ENCODE measurements at places on chromosomes 1 and 21. TPM values are rescaled to one million over a fixed set of nuclear protein-coding genes. Genes with fewer than 3 reads are reported as not detected.

- H3K27me3 ChIP-seq, result no peaks in the 10 kb centered on the region
- no peak overlapping the region for H3K4me3 ChIP-seq
- H3K4me1 ChIP-seq, result no peaks in the 10 kb centered on the region
- no peak for DNase-seq
- no peaks in the 10 kb centered on the region for H3K36me3 ChIP-seq
Measured at GRCh38 chr1:191620883-191621282, 537.4 kb upstream of the RGS18 start.

GRCh38 chr1:243848165-243848857 is 1.7 kb downstream of the AKT3 start:
- peak overlapping the region; percentile 60 for H3K4me3 ChIP-seq
- DNase-seq, result no peak
- peak overlapping the region; percentile 75 for H3K27ac ChIP-seq
- 0 out of 2 replicates have a peak, but pooled peaks cover 9% of the 10 kb centered on the region for H3K4me1 ChIP-seq
- H3K27me3 ChIP-seq, result no peaks in the 10 kb centered on the region

GRCh38 chr1:230693221-230693620 is 20.7 kb downstream of the AGT start:
- peaks cover 33% of the 10 kb centered on the region for H3K36me3 ChIP-seq
- no peaks in the 10 kb centered on the region for H3K4me1 ChIP-seq
- no peak overlapping the region for H3K27ac ChIP-seq
- DNase-seq, result no peak
- H3K27me3 ChIP-seq, result no peaks in the 10 kb centered on the region

GRCh38 chr21:44434936-44435635 is 20.2 kb upstream of the LRRC3 start:
- no peaks in the 10 kb centered on the region for H3K27me3 ChIP-seq
- no peaks in the 10 kb centered on the region for H3K4me1 ChIP-seq
- no peak for DNase-seq
- no peaks in the 10 kb centered on the region for H3K36me3 ChIP-seq
- H3K4me3 ChIP-seq, result no peak overlapping the region

DNA sequence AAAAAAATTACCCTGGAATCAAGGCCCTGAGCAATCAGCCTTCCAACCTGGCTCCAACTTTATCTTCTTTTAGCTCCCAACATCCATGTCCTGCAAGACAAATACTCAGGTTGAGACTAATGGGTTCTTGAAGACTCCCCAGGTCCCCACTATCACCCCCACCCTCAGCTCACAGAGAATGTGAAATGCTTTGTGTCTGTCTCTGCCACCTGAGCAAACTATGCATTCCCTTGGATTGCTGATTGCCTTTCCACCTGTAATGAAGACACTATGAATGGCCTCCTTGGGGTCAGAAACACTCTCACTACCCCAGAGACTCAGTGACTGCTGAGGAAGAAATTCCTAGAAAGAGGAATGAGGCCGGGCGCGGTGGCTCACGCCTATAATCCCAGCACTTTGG is 121.2 kb upstream of the GALNT2 start:
- no peaks in the 10 kb centered on the region for H3K27me3 ChIP-seq
- H3K36me3 ChIP-seq, result no peaks in the 10 kb centered on the region
- no peaks in the 10 kb centered on the region for H3K4me1 ChIP-seq

DNA sequence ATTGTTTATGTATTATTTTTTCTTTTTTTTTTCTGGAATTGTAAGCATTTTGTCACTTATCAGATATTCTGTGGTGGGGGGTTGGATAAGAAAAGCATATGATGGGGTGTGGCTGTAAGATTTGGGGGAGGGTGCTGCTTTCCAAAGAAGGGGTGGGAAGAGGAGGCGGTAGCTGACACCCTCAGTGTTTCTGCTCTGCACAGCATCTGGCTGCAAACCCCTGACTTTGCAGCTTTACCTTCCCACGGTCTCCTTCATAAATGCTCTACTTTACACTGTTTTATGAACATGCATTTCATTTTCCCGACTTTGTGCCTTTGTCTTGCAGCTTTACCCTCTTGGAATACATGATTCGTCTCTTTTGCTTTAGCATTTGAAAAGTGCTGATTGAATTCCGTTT is 7.6 kb downstream of the FMN2 start:
- no peak overlapping the region for H3K4me3 ChIP-seq
- no peaks in the 10 kb centered on the region for H3K36me3 ChIP-seq
- H3K27ac ChIP-seq, result no peak overlapping the region
- H3K4me1 ChIP-seq, result peaks cover 23% of the 10 kb centered on the region
- no peak for DNase-seq

- H3K27ac ChIP-seq, result no peak overlapping the region
Measured at GRCh38 chr1:156939786-156940334, 19.4 kb downstream of the LRRC71 start.

The SLC25A33 gene
- 18.8 TPM for total RNA-seq

The SPATC1L gene
- 30.7 TPM for total RNA-seq

The DNAJC28 gene
- 5.0 TPM for total RNA-seq

The PITHD1 gene
- 90.7 TPM for total RNA-seq

DNA sequence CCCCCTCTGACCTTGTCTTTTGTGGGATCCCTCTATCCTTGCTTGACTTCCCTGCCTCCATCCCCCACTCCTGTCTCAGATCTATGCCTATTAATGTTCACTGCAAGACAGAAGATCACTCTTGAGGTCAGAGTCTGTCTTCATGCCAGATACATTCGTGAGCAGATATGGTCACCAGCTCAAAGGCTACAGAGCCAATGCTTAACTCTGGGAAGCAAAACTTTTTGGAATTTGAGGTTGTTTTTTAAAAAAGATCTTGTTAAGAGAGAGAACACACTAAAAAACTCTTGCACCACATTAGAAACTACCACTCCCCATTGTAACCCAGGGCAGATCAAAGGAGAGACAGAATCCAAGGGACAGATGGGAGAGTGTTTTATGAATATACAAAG is 17.1 kb upstream of the A3GALT2 start:
- peaks cover 61% of the 10 kb centered on the region for H3K4me1 ChIP-seq
- no peak for DNase-seq
- H3K27ac ChIP-seq, result no peak overlapping the region
- H3K36me3 ChIP-seq, result no peaks in the 10 kb centered on the region
- H3K4me3 ChIP-seq, result 0 out of 2 replicates have a peak overlapping the region, but pooled peaks have one; percentile 22

The SARS1 gene
- total RNA-seq, result 166 TPM

GRCh38 chr1:58765006-58765405 is 18.8 kb downstream of the JUN start:
- no peaks in the 10 kb centered on the region for H3K4me1 ChIP-seq
- no peaks in the 10 kb centered on the region for H3K36me3 ChIP-seq
- no peaks in the 10 kb centered on the region for H3K27me3 ChIP-seq
- no peak for DNase-seq

DNA sequence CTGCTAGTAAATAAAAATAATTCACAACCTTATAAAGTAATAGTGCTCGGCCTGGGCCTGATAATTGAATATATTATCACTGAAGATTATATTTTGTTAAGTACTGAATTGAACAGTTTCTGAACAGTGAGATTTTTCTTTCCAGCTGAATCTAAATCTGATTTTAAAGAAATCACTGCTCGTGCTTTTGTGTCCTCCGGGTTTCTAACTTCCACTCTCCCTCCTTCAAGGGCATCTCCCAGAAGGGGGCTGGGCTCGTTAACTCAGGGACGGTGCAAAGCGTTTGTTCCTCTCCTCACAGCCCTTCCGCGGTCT is 823 bp upstream of the KIF1B start:
- H3K4me3 ChIP-seq, result peak overlapping the region; percentile 100
- H3K27me3 ChIP-seq, result no peaks in the 10 kb centered on the region
- no peaks in the 10 kb centered on the region for H3K36me3 ChIP-seq
- H3K4me1 ChIP-seq, result peaks cover 19% of the 10 kb centered on the region

The CLIC6 gene
- total RNA-seq, result 1.5 TPM

DNA sequence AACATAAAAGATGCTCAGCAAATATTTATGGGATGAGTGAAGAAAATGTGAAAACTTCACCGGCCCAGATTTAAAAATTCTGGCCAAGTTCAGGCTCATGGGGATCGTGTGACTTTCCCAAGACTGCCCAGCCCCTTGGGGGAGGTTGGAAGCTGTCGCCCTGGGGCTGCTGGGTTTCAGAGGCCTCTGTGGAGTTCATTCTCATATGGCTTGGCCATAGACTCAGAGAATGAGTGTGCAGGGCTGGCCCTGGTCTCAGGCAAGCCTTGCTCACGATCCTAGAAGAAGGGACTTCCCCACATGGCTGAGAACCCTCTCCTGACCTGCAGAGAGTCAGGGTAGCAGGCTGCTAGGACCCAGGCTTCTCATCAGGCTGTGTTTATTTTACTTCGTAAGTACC is 24.6 kb downstream of the PADI2 start:
- no peaks in the 10 kb centered on the region for H3K27me3 ChIP-seq
- no peaks in the 10 kb centered on the region for H3K36me3 ChIP-seq
- no peak for DNase-seq
- H3K4me1 ChIP-seq, result no peaks in the 10 kb centered on the region

DNA sequence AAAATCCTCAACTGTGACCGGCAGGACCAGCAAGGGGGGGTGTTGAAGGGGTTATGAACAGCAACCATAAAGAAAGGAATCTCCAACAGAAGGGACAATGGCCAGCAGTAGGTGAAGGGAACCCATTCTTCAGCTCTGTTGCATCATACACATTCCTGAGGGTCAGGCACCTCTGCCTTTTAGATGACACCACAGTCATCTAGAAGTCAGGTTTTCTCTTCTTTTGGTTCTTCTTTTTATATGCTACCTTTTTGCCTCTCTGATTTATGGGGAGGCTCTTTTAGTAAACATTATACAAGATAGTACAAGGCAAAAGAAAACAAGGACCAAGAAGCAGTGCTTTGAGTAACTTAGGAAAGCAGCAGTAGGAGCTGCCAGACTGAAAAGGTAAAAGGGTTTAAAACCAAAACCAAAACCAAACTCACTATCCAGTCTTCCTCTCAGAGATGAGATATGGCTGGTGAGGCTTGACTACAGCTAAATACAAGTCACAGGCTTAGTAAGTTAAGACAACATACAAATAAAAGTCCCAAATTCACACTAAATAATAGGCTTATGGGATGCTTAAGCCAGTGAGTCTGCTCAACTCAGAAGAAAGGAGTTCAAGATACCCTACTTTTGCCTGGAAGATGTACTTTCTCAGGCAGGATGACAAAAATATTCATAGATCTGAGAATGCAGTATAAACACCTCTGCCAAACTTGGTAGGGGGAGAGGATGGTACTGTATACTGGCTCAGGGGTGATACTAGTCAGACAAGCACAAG is 4.1 kb downstream of the TEX38 start:
- 0 out of 2 replicates have a peak overlapping the region, but pooled peaks have one; percentile 0 for H3K27ac ChIP-seq
- peaks cover 6% of the 10 kb centered on the region for H3K36me3 ChIP-seq
- H3K4me1 ChIP-seq, result peaks cover 23% of the 10 kb centered on the region
- H3K4me3 ChIP-seq, result no peak overlapping the region

- H3K27ac ChIP-seq, result no peak overlapping the region
- no peaks in the 10 kb centered on the region for H3K4me1 ChIP-seq
- H3K27me3 ChIP-seq, result no peaks in the 10 kb centered on the region
- no peak for DNase-seq
- no peaks in the 10 kb centered on the region for H3K36me3 ChIP-seq
Measured at GRCh38 chr1:51210676-51211075, 25.4 kb upstream of the RNF11 start.

GRCh38 chr1:18761948-18762840 is 97.3 kb downstream of the TAS1R2 start:
- no peaks in the 10 kb centered on the region for H3K4me1 ChIP-seq
- no peaks in the 10 kb centered on the region for H3K27me3 ChIP-seq
- H3K36me3 ChIP-seq, result no peaks in the 10 kb centered on the region
- no peak overlapping the region for H3K4me3 ChIP-seq

GRCh38 chr1:53548031-53548491 is 88.9 kb downstream of the DMRTB1 start:
- no peaks in the 10 kb centered on the region for H3K36me3 ChIP-seq
- no peaks in the 10 kb centered on the region for H3K27me3 ChIP-seq
- no peak for DNase-seq
- peaks cover 12% of the 10 kb centered on the region for H3K4me1 ChIP-seq

The WNT2B gene
- 0.90 TPM for total RNA-seq

DNA sequence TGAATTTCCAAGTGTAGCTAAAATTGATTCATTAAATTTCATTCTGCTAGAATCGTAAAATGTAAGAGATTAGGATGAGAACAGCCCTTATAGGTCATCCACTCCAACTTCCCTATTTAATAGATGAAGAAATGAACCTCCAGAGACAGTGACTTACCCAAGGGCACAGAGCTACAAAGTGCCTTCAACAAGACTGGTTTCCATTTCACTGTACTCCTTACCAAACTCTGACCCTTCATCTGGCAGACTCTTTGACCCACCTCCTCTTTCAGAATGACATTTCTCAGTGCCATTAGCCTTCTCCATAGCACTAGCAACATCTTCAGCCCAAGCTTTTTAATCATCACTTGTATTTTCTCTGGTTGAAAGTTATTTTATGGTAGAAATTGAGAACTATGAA is 161.3 kb downstream of the NEK7 start:
- H3K27me3 ChIP-seq, result no peaks in the 10 kb centered on the region
- no peak overlapping the region for H3K27ac ChIP-seq
- H3K36me3 ChIP-seq, result no peaks in the 10 kb centered on the region
- H3K4me3 ChIP-seq, result no peak overlapping the region

The SLC44A3 gene
- 2.9 TPM for total RNA-seq

- H3K27me3 ChIP-seq, result no peaks in the 10 kb centered on the region
- H3K27ac ChIP-seq, result no peak overlapping the region
- H3K4me1 ChIP-seq, result peaks cover 10% of the 10 kb centered on the region
- no peak overlapping the region for H3K4me3 ChIP-seq
Measured at GRCh38 chr1:22129501-22130117, 13.3 kb downstream of the WNT4 start.

DNA sequence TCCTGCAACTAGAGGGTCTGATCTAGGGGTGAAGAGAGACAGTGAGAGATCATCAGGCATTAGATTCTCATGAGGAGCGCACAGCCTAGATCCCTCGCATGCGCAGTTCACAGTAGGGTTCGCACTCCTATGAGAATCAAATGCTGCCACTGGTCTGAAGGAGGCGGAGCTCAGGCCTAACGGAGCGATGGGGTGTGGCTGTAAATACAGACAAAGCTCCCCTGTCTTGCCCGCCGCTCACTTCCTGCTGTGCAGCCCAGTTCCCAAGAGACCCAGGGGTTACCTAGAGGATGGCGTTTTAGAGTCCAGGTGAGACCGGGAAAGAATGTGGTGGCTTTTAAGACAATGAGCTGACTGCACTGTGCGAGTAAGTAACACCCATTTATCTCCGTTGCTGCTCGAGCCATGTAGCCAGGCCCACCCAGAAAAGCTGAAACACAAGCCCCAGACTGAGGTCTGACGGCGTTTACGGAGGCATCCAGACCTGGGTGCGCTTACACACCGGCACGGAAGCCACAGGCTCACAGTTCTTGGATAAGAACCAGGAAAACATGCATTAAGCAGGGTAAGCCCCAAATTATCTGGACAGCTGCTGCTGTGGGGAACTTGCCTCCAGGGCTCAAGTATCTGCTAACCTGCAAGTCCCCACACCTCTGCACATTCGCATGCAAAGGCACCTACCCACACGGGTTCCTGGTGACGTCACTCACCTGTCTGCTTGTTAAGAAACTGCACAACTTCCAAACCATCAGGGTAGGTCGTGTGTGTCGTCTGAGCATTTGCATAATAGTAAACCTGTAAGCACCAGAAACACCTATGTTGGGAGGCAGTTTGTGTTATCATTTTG is 12.5 kb downstream of the TCP10L start:
- H3K27ac ChIP-seq, result no peak overlapping the region
- no peak for DNase-seq
- peaks cover 14% of the 10 kb centered on the region for H3K4me1 ChIP-seq
- H3K36me3 ChIP-seq, result no peaks in the 10 kb centered on the region
- H3K27me3 ChIP-seq, result no peaks in the 10 kb centered on the region

The C1orf226 gene
- total RNA-seq, result 12.5 TPM

The PKP1 gene
- total RNA-seq, result 0.58 TPM

- no peaks in the 10 kb centered on the region for H3K27me3 ChIP-seq
- no peak overlapping the region for H3K27ac ChIP-seq
- no peak for DNase-seq
- H3K36me3 ChIP-seq, result no peaks in the 10 kb centered on the region
- H3K4me3 ChIP-seq, result no peak overlapping the region
Measured at GRCh38 chr1:115507901-115508300, 133.9 kb upstream of the VANGL1 start.
